GF-D8 (cell line): ENCODE measurements at places on chromosomes 3 and 15.

DNA sequence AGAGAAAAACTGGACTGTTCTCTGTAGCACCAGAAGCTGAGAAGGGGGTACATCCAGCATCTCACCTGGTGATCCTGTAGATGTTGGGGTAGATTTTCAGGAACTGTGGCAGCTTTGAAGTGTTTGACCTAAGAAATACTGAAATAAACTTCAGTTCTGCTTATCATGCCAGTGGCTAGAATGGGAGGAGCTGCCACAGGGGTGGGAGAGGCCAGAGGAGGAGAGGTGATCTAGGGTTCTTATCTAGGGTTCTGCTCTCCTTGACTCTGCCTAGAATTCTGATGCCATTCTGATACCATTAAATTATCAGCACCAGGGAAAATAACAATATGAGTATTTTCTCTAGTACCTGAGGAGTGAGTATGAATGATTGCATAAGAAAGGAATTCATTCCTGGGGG is 10.2 kb upstream of the CPOX start:
- DNase-seq: no peak

GRCh38 chr3:94234177-94234788 is 171.4 kb downstream of the NSUN3 start:
- no peak for DNase-seq

- no peak for DNase-seq
Observed at GRCh38 chr3:66803721-66804695, 194.1 kb upstream of the KBTBD8 start.

DNA sequence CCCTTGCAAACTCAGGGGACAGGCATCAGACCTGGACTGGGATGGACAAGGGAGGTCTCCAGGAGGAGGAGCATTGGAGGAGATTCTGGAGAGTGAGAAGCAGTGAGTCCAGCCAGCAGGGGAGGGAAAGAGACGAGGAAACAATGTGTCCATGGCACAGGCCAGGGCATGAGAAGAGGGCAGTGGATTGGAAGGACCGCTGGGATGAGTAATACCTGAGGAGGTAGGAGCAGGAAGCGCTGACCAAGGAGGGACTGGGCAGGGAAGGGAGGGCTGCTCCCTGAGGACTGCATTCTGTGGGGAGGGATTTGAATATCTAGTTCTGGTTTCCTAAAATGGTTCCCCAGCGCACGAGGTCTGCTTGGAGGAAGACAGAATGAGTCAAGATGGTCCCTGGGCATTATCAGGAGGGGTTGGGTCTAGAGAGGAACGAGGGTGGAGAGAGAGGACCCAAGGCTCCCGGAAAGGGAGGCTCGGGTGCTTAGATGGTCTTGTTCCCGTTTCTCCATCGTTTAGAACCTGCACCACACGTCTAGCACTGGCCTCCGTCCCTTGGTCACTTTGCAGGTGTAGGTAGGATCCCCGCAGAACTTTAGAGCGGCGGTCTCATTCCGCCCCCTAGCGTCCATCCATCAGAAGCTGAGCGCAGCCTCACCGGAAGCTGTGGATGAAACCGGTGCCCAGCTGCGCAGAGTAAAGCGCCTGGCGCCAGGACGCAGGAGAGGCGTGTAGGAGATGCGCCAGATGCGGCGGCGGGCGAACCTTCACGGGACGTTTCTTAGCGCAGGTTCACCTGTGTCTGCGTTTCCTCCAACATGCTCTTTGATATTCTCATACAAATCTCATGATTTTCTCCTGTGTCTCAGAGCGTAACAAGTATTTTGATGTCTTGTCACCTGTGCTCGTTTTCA is 190.7 kb upstream of the NDN start:
- no peak for DNase-seq

GRCh38 chr3:40780925-40781406 is 256.2 kb downstream of the ZNF621 start:
- DNase-seq: no peak

DNA sequence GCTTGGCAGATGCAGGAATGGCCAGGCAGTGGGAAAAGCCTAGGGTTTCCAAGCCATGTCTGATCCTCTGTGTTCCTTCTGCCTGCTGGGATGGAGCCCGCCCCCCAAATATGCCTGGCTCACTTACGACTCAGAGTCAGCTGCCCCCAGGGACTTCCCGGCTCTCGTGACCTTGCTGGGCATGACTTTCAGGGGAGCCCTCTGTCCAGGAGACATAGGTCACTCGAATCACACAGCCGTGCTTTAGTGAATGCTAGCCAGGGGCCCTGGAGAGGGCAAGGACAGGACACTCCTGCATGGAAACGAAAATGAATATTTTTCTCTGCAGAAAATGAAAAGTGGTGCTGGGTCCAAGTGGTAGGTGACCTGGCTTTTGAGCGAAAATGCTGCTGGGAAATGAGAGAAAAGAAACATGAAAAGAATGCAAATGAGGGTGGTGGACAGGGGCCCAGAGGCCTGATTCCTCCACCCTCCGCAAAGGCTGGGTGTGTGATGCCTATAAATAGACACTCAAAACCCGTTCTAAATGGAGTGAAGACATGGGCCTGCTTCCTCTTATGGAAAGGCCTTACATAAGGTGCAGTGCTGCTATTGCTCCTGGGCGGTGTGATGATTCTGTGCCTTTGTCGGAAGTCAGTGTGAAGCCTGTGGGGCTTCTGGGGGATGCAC is 107.4 kb downstream of the APBA2 start:
- no peak for DNase-seq

DNA sequence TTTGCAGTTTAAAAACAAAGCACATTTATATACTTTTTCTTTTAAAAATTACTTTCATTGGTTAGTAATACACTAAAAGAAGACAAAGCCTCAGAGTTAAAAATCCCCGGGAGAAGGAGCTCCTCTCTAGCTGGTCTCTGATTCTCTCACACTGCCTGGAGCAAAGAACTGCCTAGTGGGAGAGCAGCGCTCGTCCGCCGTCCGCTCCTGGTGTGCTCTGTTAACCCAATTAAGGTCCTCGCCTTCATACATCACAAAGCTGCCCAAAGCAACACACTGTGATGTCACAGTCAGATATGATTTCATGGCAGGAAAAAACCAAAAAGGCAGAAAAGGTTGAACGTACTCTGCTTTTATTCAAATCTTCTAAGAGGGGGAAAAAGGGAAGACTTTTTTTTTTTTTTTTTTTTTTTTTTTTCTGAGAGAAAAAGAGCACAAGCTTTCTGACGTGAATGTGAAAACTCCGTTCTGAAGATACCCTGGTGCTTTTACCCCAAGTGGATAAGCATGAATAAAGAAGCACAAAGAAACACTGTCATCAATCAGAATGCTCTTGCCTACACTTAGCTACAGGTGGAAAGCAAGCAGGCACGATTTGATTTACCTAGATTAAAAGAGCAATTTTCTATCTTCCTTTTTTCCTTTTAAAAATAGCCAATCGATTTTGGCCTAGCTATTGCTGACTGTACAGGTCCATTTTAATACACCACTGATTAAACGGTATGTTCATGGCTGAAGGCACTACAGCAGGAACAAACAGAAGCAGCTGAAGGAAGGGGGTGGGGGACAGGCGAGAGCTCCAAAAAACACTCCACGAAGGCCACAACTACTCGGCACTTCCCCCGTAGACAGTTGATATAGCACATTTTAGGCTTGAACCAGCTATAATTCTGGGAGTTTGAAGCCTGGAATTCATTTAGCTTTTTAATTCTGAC is 115.2 kb downstream of the TIGIT start:
- DNase-seq: no peak

DNA sequence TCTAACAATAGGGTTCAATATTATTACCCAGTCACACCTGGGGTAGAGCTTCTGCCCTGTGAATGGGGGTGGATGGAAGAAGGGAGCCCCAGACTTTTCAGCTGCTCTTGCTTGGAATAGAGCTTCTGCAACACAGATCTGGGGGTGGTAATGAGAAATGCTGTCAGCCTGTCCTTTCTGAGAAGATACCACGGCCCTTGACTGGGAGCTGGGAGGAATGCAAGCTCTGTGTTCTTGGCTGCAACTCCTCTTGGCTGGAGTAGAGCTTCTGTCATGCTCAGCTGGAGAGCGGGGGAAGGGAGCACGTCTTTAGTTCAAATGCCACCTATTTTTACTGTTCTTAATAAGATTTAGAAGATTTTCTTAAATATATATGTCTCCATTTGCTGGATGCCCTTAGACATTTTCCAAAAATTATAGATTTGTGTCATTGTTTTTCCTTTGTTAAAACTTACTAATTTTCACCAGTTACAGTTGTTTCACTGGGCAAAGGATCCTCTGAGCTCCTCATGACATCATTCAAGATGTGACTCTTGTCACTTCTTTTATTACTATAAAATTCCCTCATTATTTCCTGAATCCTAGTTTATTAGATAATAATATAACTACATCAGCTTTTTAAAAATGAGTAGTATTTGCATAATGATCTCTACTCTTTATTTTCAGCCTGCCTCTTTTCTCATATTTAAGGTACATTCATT is 180.0 kb upstream of the TGFBR2 start:
- DNase-seq: no peak

GRCh38 chr15:78265137-78265460 is 737 bp downstream of the DNAJA4 start:
- no peak for DNase-seq

DNA sequence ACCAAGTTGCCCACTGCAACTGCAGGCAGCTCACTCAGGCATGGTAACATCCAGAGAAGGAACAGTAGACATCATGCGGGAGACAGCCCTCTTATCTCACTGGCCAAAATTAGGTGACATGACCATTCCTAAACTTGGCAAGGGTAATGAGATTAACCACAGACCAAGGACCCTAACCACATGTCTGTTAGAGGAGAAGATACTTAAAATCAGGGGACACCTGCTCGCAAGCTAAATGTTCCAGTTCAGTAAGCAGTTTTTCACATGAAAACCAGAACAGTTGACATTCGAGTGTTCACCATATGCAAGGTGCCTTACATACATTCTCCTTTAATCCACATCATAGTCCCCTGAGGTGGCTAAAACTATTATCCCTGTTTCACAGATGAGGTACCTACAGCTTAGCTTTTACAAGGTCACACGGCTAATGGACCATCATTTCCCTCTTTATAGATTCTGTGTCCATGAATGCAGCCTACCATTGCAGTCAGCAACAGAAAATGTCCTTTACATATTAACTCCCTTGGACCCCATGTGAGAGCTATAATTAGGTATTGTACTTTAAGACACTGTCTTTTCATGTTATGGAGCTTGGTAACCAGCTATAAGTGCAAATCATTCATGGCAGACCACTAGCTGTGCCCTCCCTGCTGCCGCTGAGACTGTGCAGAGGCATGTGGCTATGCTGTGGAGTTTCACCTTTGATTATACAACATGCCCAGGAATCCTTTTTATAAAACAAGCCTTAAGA is 154.1 kb downstream of the LIPC start:
- no peak for DNase-seq

DNA sequence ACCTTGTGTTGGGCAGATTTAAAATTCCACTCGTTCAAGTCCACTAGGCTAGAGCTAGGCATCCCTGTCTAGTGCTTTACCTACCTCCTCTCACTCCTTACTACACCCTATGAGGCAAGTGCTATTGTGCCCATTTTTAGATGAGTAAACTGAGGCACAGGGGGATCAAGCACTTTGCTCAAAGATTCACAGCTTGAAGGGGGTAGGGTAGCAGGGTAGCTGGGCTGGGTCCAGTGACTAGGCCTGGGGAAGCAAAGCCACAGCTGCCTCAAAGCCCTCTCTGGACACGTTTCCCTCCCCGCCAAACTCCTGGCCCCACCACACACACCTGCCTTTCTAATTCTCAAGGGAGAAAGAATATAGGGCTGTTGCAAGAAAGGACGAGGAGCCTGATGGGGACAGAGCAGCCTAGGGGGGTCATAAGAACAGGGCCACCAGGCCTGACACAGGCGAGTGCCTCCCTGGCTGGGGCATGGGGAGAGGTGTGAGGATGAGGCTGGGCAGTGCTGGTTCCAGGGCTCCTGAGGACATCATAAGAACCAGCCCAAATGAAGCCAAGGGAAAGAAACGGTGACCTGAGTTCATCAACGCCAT is 34.8 kb upstream of the SFMBT1 start:
- no peak for DNase-seq

DNA sequence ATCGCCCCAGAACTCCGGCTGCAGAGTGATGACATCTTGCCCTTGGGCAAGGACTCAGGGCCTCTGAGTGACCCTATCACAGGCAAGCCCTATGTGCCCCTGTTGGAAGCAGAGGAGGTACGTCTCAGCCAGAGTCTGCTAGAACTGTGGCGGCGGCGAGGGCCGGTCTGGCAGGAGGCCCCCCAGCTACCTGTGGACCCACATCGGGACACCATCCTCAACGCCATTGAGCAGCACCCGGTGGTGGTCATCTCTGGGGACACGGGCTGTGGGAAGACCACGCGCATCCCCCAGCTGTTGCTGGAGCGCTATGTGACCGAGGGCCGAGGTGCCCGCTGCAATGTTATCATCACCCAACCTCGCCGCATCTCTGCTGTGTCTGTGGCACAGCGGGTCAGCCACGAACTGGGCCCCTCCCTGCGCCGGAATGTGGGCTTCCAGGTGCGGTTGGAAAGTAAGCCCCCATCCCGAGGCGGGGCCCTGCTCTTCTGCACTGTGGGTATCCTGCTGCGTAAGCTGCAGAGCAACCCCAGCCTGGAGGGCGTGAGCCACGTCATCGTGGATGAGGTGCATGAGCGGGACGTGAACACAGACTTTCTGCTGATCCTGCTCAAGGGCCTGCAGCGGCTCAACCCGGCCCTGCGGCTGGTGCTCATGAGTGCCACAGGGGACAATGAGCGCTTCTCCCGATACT is 43.4 kb downstream of the DHX30 start:
- DNase-seq: no peak

DNA sequence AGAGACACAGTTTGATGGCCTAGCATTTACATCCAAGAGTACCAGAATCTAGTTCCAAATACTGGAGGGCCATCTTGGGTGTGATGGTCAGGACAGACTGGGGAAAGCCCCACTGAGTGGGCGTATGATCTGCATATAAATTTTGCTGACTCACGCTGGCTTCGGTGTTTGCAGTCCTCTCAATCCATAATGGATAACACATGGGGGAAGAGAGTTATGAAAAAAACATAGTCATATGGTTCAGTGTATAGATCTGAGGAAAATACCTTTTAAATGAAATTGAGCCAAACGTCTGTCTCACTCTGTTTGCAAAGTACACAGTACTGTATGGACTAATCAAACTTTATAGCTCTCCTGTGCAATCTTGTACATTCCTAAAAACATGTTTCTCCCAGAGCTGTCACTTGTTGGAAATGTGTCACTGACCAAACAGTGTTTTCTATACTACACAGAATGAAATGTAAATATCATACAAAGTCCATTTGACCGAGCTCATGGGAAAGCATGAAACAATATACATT is 125.3 kb upstream of the THBS1 start:
- DNase-seq: no peak

GRCh38 chr3:11915621-11916424 is 69.1 kb upstream of the TAMM41 start:
- no peak for DNase-seq

GRCh38 chr3:58994746-58995330 is 55.0 kb downstream of the CFAP20DC start:
- DNase-seq: no peak

- DNase-seq: no peak
Observed at GRCh38 chr3:57003676-57004075, 56.8 kb upstream of the SPATA12 start.

DNA sequence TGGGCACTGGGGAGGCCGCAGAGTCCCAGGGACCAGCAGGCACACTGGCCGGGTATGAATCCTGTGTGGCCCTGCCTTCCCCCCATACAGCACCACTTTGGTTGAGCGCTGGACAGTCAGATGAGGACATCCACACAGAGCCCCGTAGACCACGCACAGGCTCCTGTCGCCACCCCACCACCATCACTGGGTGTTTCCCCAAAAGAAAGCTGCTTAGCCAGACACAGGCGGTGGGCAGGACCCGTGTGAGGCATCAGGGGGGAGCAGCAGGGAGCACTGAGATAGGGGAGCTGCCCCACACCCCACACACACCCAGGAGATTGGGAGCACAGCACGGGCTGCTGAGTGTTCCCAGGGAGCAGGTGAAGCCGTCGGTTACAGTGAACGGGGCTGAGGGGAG is 42.4 kb upstream of the SLC41A3 start:
- DNase-seq: no peak
